ENCODE measurements at places on chromosomes 6 and 20.

DNA sequence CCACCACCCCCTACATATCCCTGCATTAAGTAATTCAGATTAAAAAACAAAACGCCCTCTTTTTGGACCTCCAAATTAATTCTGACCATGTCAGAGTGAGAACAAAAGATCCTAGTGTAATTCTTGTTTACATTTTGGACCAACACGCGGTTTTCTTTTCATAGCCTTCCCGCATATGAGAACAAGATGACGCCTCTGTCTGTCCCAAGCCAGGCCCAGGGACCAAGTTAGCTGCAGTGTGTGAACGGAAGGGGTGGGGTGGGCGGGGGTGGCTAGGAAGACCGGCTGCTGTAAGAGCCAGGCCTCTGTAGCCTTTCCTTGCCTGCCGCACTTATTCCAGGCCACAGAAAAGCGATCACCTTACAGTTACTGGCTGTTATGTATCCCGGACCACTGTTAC, 68.0 kb downstream of the PLCG1 start:
- DNase-seq, result no peak

DNA sequence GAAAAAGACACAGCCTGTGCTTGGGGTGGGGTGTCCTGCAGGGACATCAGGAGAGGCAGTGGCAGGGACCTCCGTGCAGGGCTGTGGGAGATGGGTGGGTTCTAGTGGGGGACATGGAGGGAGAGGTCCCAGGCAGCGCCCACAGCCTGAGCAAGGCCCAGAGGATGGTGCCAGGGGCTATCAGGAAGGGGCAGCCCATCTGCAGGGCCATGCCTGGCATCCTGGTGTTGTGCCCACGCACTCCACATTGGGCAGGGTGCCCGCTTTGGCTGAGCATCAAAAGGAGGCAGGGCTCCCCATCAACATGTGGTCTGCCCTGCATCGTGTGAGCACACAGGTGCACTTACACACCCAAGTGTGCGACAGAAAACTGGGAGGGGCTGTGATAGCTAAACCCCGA, 184.3 kb upstream of the SNX9 start:
- no peak for DNase-seq

DNA sequence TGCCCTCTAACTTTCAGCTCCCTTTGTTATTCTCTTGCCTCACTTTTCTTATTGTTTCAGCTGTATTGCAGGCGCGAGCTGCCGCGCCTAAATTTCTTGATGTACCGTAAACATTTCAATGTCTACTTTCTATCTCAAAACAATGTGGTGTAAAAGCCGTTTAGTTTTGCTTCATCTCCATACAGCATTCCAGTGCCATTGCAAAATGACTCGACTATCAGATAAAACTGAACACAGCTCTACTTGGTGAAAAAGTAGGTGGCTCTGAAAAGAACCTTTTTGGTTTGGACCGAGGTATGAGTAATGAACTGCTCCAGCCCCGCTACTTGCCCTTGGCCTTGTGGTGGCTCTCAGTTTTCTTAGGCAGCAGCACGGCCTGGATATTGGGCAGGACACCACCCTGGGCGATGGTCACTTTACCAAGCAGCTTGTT, 74.6 kb downstream of the OR2B2 start:
- no peak for DNase-seq

DNA sequence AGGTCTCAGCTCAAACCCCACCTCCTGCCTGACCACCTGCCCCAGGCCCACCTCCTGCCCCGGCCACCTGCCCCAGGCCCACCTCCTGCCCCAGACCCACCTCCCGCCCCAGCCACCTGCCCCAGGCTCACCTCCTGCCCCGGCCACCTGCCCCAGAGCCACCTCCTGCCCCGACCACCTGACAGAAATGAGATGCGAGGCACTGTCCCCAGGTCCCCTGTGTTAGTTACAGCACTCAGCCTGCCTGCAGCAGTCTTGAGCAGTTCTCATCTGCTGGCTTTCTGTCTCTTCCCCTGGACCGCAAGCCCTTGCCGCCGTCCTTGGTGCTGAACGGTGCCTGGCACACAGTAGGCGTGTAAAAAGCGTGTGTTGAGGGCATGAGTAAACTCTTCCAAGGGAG, 79.5 kb downstream of the CDH4 start:
- DNase-seq, result no peak

- DNase-seq, result no peak
Measured at GRCh38 chr20:63145156-63145555, 70.8 kb downstream of the YTHDF1 start.

GRCh38 chr20:41228858-41229257, 88.7 kb downstream of the ZHX3 start:
- DNase-seq, result no peak

DNA sequence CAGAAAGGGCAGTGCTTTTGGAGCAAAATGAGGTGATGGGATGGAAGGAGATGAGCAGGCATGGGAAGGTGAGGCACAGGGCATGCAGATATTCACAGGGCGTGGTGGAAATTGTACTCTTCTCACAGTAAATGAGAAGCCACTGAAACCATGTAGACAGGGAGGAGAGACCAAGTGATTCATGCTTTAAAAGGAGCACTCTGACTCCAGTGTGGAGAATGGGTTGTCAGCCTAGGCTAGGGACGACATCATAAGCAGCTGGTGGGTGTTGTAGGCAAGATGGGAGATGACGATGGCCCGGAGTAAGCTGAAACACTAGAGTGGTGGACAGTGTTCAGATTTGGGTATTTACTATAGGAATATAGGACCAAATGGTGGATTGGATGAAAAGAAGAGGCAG, 18.4 kb downstream of the PDE7B start:
- no peak for DNase-seq

DNA sequence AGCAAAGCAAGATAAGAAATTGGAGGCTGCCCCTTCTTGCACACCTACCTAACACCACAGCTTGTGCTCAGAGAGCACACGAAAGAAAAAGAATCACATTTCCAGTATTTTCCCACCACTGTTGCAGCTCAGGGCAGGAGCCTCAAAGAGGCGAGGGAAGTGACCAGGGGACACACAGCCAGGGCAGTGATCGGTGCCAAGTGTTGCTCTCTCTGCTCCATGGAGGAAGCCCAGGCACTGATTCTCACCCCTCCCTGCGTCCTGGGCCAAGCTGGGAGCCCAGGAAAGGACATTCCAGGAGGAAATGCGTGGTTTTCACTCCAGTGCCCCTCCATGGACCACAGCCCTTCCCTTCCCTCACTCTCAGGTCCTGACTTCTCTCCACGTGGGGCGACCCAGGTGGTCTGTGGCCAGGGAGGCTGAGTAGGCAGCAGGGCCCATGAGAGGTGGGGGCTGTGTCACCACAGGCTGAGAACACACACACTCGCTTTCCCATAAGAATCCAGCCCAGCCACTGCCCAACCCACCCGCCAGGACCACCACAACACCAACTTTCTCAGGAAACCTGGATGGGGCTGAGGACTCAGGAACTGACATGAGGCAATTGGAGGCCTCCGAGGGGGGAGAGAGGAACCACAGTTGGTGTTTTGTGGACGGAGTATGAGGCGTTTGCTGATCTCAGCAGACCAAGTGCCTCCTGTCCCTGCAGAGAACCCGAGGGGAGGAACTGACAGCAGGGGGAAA, 81.7 kb upstream of the MAFB start:
- no peak for DNase-seq

DNA sequence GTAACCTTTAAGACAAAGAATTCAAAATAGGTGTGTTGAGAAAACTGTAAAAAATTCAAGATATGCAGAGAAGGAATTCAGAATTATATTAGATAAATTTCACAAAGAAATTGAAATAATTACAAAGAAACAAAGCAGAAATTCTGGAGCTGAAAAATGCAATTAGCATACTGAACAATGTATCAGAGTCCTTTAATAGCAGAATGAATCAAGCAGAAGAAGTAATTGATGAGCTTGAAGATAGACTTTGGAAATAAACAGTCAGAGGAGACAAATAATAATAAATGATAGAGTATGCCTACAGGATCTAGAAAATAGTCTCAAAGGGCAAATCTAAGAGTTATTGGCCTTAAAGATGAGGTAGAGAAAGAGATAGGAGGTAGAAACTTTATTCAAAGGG, 131.7 kb downstream of the COL21A1 start:
- no peak for DNase-seq

DNA sequence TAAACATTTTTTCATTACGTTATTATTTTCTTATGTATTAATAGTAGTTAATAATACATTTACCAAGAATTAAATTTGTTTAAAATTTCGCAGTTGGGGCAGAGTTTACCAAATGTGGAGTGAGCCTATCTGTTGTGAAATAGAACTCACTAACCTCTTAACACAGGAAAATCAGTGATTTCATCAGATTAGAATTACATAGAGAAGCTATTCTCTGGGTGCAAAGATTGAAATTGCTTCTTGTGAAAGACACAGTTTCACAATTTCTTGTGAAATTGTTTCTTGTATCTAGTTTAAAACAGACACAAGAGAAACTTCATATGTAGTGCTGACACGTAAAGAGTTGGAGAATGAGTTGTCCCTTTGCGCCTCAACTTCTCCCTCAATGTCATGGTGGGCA, 69.4 kb upstream of the PRL start:
- no peak for DNase-seq

- DNase-seq, result no peak
Measured at GRCh38 chr6:144223686-144224085, 61.4 kb upstream of the UTRN start.
